ENCODE measurements at places on chromosomes 3 and 15. TPM values are rescaled to one million over a fixed set of nuclear protein-coding genes. Genes with fewer than 3 reads are reported as not detected.

DNA sequence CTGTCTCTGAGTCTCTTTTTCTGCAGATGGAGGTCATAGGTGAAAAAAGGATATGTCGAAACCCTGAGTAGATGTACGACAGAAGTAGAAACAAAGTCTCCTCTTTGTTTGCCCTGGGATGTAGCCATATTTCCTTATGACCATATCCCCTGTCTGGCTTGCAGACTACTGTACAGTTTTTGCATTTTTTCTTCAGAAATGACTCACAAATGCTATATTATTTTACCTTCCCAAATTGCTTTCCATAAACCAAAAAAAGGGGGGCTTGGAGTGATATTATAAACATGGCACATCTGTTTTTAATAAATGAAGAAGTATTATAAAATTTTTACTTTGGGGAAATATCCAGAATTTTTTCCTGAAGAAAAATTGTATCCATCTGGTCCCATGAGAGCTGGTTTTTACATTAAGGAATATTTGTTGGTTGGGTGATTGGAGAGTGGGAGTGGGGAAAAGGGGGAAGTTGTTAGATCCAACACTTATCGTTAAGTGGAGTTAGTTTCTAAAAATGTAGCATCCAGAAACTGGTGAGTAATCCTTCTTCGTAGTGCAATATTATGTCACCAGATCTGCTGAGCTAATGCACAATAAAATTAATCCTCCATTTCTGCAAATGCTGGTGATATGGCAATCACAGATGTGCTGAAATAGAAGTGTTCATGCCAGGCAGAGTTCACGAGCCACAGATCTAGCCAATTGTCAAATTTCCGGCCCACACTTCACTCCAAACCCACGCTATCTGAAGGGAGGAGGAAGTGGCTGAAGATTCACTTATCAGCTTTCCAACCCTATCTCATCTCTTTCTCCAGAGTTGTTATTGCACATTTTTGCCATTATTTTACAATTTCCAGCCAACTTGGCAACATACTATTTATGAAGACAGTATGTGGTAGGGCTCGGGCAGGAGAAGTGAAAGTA lies 313.6 kb upstream of the ATP11B start:
- H3K4me1 ChIP-seq, result peaks cover 2% of the 10 kb centered on the region
- H3K4me3 ChIP-seq, result no peak overlapping the region
- H3K27ac ChIP-seq, result no peak overlapping the region
- DNase-seq, result no peak
- H3K27me3 ChIP-seq, result no peaks in the 10 kb centered on the region
- no peaks in the 10 kb centered on the region for H3K36me3 ChIP-seq

DNA sequence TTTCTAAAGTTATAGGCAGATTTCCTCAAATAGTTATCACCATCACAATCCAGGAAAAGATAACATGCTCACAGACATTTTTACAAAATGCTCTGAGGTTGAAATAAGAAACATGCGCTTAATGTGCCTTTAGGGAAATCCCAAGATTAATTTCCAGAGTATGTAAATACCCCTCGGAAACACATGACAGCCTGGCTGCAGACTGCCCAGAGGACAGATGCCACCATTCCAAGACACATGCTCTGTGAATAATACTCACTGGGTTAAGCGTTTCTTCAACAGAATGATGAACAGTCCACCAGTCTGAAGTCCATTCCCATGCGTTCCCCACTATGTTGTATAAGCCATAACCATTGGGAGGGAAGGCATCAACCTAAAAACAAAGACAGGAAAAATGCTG lies 56.5 kb downstream of the SUMF1 start:
- no peaks in the 10 kb centered on the region for H3K4me1 ChIP-seq

DNA sequence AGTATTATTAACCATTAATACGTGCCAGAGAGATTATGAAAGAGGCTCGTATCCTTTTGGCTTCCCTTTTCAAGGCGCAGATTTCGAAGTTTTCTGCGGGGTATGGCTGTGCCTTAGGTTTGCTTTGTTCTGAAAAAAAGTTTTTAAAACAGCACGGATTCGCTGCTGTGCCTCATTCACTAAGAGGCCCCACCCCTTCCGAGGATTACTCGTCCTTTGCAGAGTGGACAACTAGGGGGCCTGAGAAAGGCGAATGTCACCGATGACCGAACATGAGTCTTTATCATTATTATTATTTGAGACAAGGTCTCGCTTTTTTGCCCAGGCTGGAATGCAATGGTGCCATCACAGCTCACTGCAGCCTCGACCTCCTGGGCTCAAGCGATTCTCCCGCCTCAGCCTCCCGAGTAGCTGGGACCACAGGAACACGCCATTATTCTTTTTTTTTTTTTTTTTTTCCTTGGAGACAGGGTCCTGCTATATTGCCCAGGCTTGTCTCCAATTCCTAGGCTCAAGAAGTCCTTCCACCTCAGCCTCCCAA lies 684 bp upstream of the RPS27L start:
- H3K27me3 ChIP-seq, result no peaks in the 10 kb centered on the region
- H3K36me3 ChIP-seq, result peaks cover 4% of the 10 kb centered on the region
- peaks cover 3% of the 10 kb centered on the region for H3K4me1 ChIP-seq
- H3K27ac ChIP-seq, result peak overlapping the region; percentile 83
- H3K4me3 ChIP-seq, result peak overlapping the region; percentile 90

- no peaks in the 10 kb centered on the region for H3K36me3 ChIP-seq
- no peak overlapping the region for H3K27ac ChIP-seq
- no peaks in the 10 kb centered on the region for H3K4me1 ChIP-seq
- no peak overlapping the region for H3K4me3 ChIP-seq
- no peaks in the 10 kb centered on the region for H3K27me3 ChIP-seq
Measured at GRCh38 chr3:175948041-175948440, 1088.9 kb downstream of the NAALADL2 start.

DNA sequence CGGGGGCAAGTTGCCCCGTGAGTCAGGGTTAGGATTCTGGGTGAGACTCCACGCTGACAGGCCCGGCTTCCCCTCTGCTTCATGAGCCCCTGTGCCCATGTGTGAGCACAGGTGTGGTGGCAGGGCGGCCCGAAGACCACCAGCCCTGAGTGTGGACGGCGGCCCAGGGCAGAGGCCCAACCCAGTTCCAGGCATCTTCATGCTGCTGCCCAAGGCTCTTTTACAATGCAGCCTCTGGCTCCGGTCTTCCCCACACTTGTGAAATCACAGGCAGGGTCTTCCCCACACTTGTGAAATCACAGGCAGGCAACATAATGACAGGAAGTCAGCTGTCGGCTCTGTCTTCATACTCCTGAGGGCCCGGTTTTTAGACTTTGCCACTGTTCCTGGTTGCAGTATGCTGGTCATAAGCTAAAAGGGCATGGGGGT lies 78.8 kb downstream of the AAGAB start:
- no peak overlapping the region for H3K4me3 ChIP-seq
- H3K27ac ChIP-seq, result no peak overlapping the region
- H3K27me3 ChIP-seq, result no peaks in the 10 kb centered on the region
- no peak for DNase-seq
- H3K4me1 ChIP-seq, result peaks cover 4% of the 10 kb centered on the region

GRCh38 chr3:152797751-152798432 lies 37.0 kb upstream of the P2RY1 start:
- no peaks in the 10 kb centered on the region for H3K27me3 ChIP-seq
- H3K27ac ChIP-seq, result no peak overlapping the region
- no peaks in the 10 kb centered on the region for H3K4me1 ChIP-seq
- H3K4me3 ChIP-seq, result no peak overlapping the region
- DNase-seq, result no peak

- no peaks in the 10 kb centered on the region for H3K36me3 ChIP-seq
- H3K27me3 ChIP-seq, result no peaks in the 10 kb centered on the region
- no peak overlapping the region for H3K4me3 ChIP-seq
- no peak for DNase-seq
- no peak overlapping the region for H3K27ac ChIP-seq
Measured at GRCh38 chr15:28901987-28902745, 16.4 kb downstream of the APBA2 start.

GRCh38 chr15:84929795-84930603 lies 45.5 kb downstream of the SLC28A1 start:
- no peaks in the 10 kb centered on the region for H3K4me1 ChIP-seq
- no peaks in the 10 kb centered on the region for H3K36me3 ChIP-seq
- no peak overlapping the region for H3K27ac ChIP-seq
- no peaks in the 10 kb centered on the region for H3K27me3 ChIP-seq

DNA sequence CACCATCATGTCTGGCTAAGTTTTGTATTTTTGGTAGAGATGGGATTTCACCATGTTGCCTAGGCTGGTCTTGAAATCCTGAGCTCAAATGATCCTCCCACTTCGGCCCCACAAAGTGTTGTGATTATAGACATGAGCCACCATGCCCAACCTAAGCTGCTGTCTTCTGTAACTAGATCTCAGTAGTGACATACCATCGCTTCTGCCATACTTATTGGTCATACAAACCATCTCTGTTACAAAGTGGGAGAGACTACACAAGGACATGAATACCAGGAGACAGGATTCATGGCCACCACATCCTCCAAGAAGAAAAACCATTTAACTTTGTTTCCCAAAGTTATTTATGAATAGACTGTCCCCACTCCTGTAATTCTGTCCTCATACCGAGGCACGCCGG lies 81.3 kb downstream of the SMAD6 start:
- H3K4me1 ChIP-seq, result peaks cover 4% of the 10 kb centered on the region
- no peaks in the 10 kb centered on the region for H3K36me3 ChIP-seq
- no peaks in the 10 kb centered on the region for H3K27me3 ChIP-seq
- H3K4me3 ChIP-seq, result no peak overlapping the region

DNA sequence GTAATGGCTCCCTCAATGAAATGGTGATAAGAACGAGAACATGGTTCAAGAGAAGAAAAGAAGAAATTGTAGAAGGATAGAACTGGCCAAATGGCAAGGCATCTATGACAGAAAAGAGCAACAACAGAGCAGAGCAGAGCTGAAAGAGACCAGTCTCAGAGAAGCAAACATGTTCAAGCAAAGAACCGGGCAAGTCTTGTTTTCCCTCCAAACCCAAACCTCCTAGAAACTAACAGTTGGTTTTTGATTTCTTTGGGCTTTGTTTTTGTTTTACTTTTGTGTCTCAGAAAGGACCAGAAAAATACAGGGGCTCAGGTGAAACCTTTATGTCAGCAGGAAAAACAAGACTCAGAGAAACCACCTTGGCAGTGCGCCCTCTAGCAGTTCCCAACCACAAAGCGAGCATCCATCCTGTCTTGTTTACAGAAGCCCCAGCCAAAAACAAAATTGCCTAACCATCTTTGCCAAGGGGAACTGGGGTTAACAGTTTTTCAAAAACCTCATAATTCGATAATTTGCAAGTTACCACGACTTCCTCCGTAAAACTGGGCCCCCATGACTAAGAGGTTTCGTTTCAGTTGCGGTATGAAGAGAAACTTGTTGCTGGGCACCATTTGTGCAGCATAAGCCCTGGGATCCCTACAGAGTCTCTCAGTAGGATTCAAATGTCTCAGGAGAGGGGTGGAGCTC lies 159.2 kb upstream of the SLC24A5 start:
- H3K4me3 ChIP-seq, result no peak overlapping the region
- no peak overlapping the region for H3K27ac ChIP-seq
- no peak for DNase-seq
- H3K36me3 ChIP-seq, result no peaks in the 10 kb centered on the region

DNA sequence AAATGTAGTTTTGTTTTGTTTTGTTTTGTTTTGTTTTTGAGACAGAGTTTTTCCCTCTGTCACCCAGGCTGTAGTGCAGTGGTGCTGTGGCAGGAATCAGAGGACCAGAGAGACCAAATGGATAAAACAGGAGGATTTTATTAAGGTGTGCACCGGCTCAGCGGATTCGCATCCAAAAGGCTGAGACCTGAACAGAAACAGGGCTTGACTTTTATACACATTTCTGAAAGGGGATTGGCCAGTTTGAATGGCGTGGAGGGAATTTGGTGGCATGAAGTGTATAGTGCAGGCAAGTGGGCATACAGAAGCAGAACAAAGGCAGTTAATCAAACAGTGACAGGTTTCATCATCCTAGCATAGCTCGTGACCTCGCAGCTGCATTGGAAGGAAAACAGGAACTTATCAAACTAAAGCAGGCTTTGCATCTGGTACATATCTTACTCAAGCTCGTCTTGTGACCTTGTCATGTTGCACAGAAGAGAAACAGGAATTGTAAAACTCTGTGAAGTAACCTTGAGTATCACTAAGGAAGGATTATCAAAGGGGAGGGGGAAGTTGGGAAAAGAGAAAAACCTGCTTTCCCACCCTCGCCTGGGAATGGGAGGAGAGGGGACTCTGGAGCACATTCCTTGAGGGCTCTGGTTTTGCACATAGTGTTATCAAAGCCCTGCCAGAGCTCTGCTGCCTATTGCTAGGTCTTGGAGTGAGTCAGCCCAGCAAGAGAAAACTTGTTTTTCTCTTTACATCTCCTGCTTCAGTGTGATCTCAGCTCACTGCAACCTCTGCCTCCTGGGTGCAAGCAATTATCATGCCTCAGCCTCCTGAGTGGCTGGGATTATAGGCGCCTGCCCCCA lies 38.5 kb downstream of the C3orf62 start:
- no peaks in the 10 kb centered on the region for H3K4me1 ChIP-seq
- H3K4me3 ChIP-seq, result no peak overlapping the region
- no peaks in the 10 kb centered on the region for H3K27me3 ChIP-seq

DNA sequence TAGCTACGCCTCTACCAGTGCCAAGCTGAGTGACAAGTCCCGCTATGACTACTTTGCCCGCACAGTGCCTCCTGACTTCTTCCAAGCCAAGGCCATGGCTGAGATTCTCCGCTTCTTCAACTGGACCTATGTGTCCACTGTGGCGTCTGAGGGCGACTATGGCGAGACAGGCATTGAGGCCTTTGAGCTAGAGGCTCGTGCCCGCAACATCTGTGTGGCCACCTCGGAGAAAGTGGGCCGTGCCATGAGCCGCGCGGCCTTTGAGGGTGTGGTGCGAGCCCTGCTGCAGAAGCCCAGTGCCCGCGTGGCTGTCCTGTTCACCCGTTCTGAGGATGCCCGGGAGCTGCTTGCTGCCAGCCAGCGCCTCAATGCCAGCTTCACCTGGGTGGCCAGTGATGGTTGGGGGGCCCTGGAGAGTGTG lies 5.7 kb downstream of the GRM2 start:
- DNase-seq, result no peak
- H3K27me3 ChIP-seq, result peaks cover 18% of the 10 kb centered on the region
- H3K27ac ChIP-seq, result no peak overlapping the region
- no peaks in the 10 kb centered on the region for H3K36me3 ChIP-seq

- peaks cover 6% of the 10 kb centered on the region for H3K4me1 ChIP-seq
- H3K27ac ChIP-seq, result no peak overlapping the region
- H3K27me3 ChIP-seq, result no peaks in the 10 kb centered on the region
- H3K36me3 ChIP-seq, result no peaks in the 10 kb centered on the region
Measured at GRCh38 chr3:128780101-128780837, 54.3 kb downstream of the RAB7A start.

GRCh38 chr3:193509103-193509965 lies 45.4 kb downstream of the ATP13A4 start:
- H3K27me3 ChIP-seq, result no peaks in the 10 kb centered on the region
- no peaks in the 10 kb centered on the region for H3K36me3 ChIP-seq
- no peak for DNase-seq

The RPLP1 gene
- 2,151 TPM for total RNA-seq

The AMIGO3 gene
- 2.9 TPM for total RNA-seq

The CCR9 gene
- not detected for total RNA-seq

The PDZRN3 gene
- total RNA-seq, result 20.5 TPM

Data from H1 (cell line).